Stimulated activated CD8-positive, alpha-beta memory T cell treated with anti-CD3 and anti-CD28 coated beads, Interleukin-4, amount 100 ng/mL, for 1 hour (primary cell): ENCODE measurements at places on chromosomes 11 and 22.

- no peak for DNase-seq
Observed at GRCh38 chr22:40181323-40181722, 3.6 kb downstream of the TNRC6B start.

DNA sequence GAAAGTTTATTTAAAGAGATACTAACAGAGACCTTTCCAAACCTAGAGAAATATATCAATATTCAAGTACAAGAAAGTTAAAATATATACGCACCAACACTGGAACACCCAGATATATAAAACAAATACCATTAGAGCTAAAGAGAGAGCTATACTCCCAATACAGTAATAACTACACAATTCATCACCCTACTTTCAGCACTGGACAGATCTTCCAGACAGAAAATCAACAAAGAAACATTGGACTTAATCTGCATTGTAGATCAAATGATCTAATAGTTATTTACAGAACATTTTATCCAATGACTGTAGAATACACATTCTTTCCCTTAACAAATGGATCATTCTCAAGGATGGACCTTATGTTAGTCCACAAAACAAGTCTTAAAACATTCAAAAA, 311.9 kb downstream of the METTL15 start:
- no peak for DNase-seq

- DNase-seq = no peak
Observed at GRCh38 chr11:44905131-44905866, 45.4 kb downstream of the TP53I11 start.

GRCh38 chr11:6925636-6926207, 504 bp upstream of the ZNF215 start:
- no peak for DNase-seq

- DNase-seq = no peak
Observed at GRCh38 chr11:13434247-13435205, 28.5 kb downstream of the BTBD10 start.

DNA sequence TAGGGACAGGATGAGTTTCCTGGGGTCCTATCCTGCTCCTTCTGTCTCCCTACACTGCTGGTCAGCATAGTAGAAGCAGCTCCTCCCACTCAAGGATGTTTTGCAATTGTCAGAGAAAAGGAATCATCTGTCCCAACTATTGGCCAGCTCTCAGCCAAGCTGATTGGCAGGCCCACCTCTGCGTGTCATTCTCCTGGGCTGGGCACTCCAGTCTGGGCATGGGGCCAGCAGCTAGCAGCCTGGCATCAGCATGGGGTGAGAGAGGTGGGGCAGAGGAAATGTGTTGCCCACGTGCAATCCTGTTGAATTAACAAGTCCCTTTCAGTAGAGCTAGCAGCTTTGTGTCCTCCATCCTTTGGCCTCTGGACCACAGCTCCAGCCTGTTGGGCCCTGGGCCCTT, 14.1 kb downstream of the ANKK1 start:
- no peak for DNase-seq

- DNase-seq = no peak
Observed at GRCh38 chr22:23062616-23063538, 7.4 kb upstream of the GNAZ start.

DNA sequence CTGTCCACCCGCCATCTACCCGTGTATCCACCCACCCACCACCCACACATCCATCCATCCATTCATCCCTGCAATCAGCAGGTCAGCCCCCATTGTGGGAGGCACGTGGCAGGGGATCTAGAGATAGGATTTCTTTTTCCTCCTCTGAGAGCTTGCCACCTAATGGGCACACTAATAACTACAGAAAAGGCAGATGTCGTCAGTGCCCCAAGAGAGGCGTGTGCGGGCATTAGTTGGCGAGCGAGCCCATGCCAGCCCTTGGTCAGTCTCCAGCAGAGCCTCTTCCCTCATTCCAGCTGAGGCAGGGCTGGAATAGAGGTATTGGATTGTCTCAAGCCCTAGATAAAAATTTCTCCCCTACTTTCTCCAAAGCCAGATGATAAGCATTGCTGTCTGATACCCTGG, 9.7 kb downstream of the USP2 start:
- no peak for DNase-seq

DNA sequence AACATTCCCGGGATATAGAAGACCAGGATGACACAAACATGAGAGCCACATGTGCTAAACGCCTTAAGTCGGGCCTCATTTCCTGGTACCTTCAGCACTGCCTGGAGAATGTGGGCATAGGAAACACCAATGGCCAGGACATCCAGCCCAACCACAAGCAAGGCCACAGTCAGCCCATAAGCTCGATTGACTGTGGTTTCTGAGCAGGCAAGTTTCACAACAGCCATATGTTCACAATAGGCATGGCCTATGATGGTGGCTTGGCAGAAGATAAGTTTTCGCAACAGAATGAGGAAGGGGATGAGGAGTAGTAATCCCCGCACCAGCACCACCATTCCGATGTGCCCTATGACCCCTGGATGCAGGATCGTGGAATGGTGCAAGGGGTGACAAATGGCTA, 26.9 kb upstream of the OR56A1 start:
- no peak for DNase-seq

- DNase-seq = no peak
Observed at GRCh38 chr11:95968585-95968984, 44.7 kb upstream of the MTMR2 start.

DNA sequence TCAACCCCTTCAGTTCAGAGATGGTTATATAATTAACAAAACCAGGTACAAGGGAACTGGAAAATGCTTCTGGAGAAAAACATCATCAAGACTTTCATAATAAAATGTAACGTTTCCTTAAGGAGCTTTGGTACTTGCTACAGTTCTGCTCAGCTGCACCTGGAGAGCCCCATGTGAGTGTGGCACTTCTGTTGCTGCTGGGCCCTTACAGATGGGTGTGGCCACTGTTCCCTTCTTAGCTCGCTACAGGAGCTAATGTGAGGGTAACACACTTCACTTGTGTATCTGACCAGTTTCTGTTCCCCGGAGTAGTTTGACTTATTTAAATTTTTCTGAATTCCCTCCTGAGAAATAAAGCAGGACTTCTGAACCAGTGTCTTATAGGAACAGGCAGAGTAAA, 4.0 kb downstream of the POU2AF3 start:
- DNase-seq = no peak

DNA sequence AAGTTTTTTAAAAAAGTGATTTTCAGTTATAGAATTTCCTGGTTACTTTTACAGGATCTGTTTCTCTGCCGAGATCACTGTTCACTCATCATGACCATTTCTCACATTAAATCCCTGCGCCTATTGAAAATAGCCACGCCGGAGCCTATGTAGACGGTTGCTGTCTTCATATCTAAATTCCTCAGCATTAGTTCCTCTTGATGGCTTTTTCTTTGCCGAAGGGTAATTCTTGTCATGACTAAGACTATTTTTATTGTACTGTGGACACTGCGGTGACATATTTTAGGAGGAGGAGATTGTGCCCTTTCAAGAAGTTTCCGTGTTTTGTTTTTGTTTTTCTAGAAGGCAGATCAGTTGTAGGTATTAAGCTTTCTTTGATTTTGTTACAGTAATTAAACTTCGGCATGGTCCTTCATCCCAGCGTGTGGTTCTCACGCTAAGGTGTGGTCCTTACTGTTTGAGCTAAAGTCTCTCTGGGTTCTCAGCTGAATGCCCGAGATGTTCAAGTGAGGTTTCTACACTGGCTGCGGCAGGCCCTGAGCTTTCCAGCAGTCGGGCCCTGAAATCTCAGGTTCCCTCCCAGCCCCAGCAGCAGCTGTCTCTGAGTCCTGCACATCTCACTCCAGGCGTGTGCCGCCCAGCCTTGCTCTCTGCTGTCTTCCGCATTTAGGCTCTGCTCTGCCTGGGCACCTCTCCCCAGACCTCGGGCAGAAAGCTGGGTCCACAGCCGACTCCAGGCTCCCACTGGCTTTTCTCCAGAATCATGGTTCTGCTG, 1110.5 kb downstream of the TBC1D22A start:
- DNase-seq = no peak

- no peak for DNase-seq
Observed at GRCh38 chr22:24514241-24515026, 19.3 kb downstream of the UPB1 start.

DNA sequence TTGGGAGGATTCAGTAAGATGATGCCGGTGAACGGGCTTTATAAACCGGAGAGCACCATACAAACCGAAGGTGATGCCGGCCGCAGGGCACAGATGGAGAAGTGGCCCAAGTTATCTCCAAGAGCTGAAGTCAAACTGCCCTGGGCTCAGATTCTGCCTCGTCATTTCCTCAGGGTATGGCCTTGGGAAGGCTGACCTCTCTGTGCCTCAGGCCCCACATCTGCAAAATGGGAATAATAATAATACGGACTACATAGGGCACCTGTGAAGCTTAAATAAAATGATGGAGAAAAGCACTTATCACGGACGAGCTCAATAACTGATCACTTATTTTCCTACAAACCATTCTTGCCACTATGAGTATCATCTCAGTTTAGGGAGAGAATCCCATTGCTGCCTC, 29.9 kb downstream of the DSCAML1 start:
- no peak for DNase-seq

GRCh38 chr22:46773076-46773475, 10.6 kb downstream of the TBC1D22A start:
- no peak for DNase-seq

DNA sequence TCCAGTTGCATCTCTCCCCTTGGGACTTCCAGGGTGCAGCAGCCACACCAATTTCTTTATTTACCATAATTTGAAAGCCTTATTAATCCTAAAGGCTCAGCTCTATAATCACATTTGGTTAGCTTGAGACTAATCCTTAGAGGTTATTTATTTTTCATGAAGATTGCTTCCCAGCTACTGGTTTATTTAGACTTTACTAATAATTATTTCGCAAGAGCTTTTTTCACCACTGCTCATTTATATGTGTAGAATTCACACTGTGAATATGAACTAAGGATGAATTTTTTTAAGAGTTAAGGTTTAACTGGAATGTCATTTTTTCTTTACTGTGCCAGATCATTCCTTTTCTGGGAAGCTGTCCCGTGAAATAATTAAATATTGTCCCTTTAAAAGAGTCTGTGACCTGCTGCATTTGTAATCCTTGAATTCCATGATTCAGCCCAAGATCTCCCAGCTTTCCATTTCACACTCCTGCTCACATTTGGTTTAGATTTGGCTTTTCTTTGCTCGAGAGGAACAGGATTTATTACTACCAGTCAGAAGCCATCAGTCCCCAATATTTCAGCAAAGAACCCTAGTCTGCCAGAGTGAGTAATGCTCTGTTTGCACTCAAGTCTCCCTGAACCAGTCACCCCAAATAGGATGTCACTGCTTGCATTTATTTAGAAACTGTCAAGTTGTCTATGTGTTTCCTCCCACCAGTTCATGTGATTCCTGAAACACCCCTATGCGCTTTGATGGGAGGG, 4.4 kb upstream of the CD44 start:
- DNase-seq = no peak

DNA sequence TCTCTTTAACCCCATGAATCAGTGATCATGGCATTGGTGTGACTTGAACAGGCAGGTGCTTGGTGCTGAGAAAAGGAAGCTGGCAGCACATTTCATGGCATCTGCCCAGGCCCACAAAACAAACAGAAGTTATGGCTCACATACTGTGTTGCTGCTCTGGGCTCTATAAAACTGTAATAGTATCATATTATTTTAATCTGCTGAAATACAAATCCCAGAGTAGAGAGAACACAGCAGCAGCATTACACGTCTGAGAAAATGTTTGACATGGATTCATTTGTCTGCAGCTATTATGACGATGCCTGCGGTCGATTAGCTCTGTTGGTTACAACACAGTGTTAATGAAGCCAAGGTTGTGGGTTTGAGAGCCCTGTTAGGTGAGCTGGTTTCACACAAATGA, 80.8 kb downstream of the ALX4 start:
- DNase-seq = no peak

DNA sequence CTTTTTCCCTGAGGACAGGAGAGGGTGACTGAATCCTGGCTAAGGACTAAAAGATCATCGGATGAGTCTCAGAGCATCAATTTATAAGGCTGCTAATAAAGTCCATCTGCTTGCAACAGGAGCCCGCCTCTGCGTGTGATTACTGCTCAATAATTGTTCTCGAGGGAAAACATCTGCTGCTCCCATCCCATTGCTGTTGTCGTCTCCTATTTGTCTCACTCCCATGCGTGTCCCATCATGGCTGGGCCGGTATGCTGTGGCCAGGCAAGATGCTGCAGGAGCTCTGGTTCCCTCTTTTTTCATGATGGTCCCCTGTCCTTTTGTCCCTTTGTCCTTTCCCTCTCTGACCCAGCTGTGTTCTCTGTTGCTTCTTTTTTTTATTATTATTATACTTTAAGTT, 121.2 kb downstream of the SPATA19 start:
- DNase-seq = no peak

DNA sequence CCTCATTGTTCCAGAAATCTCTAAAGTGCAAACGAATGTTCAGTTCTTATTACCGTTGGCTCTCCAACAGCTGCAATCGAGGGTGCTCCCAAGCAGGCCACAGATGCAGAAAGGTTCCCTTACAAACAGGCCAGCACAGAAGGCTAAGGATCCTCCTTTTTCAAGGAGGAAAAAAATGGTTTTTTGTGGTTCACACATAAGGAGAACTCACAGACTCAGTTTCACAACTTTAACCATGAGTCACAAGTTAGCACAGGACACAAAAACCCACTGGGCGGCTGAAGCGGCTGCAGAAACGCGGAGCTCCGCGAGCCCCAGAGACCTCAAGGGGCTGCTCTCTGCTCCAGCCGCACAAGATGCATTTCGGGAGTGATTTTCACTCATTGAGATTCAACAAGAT, 98.2 kb upstream of the PRR5 start:
- DNase-seq = no peak

- no peak for DNase-seq
Observed at GRCh38 chr11:130549393-130549999, 101.1 kb downstream of the ADAMTS15 start.

- no peak for DNase-seq
Observed at GRCh38 chr11:35303596-35304385, 115.6 kb downstream of the SLC1A2 start.

DNA sequence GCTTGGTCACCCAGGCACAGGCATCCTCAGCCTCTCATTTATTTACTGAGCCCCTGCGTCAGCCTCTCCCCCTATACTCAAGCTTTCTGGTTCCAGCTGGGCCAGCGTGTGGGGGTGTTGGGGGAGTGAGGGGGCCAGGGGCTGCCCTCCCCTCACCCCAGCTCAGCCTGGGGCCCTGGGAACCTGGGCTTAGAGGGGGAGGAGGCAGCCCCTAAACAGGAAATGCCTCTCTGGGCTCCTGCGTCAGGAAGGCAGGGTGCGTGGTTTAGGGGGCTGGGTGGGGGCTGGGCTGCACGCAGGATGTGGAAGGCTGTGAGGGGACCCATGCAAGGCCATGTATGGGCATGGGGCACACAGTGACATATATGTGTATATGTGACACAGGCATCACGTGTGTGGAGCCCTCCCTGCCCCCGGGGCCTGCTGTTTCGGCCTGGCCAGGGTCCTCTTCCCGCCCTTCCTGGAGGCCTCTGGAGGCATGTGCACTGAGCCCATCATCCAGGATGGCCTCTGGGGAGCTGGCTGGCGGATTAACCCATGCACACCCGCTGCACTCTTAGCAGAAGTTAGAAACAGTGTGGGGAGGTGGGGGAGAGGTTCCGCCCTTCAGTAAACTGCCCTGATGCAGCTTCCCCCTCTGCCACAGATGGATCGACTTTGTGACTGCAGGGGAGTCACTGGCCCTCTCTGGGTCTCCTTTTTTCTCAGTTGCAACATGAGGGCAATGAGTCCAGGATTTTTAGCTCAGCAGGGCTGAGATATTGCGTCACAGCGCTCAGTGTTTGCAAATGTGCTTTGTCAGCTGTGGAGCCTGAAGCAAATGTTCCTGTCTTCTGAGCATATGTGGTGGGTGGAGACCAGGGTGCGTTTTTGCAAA, 1.1 kb upstream of the CD248 start:
- peak; percentile 63 for DNase-seq
